ENCODE measurements at places on chromosomes 11 and 22.
A peak's percentile ranks its signal among the peaks of the same experiment; 100 is the strongest.

DNA sequence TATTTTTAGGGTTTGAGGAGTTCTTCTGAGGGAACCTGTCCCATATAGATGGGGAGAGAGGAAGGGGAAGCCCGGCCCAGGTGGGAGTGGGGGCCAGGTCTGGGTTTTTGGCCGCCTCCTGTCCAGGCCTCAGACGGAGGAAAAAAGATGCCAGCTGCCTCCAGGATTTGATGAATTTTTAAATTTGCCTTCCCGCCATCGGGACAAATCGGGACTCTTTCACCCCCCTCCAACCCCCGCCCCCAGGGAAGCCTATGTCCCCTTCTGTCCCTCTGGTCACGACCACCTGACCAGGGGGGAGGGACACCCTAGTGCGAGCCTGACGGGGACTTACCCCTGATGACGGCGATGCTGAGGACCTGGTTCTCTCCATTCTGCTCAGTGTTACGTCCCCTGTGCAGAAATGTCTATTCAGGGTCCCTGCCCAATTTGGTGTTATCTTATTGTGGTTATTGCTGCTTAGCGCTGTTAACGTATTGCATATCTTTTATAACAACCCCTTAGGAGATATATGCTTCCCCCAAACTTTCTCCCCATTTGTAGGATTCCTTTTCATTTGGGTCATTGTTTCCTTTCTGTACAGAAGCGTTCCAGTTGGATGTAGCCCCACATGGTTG is 115.9 kb upstream of the GRK3 start:
- no peak for DNase-seq

DNA sequence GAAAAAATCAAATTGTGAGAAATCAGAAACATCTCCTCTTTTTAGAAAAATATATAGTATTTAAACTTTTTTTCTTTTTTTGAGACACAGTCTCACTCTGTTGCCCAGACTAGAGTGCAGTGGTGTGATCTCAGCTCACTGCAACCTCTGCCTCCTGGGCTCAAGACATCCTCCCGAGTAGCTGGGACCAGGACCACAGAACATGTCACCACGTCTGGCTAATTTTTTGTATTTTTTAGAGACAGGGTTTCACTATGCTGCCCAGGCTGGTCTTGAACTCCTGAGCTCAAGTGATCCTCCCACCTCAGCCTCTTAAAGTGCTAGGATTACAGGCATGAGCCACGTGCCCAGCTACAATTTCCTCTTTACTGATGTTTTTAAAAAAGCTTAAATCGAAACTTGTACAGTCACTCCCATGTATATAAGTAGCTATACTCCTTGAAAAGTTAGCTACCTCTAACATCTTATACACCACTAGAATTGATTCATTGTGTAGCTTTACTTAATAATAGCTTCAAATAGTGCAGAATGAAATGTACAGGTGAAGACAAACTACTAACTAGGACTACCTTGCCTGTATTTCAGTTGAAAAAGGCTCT is 10.3 kb downstream of the EIF4G2 start:
- DNase-seq: no peak

- DNase-seq: no peak
These were observed 27.6 kb upstream of the ARL14EP start for GRCh38 chr11:30295178-30295885.

- no peak for DNase-seq
These were observed 37.6 kb upstream of the LDLRAD3 start for GRCh38 chr11:35906277-35906661.

- no peak for DNase-seq
These were observed 8.6 kb downstream of the MCAT start for GRCh38 chr22:43134553-43134952.

DNA sequence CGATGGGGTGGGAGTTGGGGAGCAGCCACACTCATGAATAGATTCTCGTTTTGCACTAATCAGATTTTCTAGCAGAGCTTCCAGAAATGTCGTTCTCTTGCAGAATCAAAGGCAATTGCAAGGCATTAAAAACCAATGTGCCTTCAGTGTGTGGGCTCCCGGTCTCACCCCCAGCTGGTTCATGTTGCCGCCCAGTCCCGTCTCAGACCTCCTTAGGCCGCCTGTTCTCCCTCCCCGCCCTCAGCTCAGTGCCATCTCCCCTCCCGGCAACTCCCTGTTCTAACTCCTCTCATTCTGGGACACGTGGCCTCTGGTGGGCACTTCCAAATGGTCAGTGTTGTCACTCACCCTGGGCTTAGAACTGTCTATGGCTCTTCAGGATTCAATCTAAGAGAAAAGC is 42.5 kb upstream of the SMIM38 start:
- DNase-seq: no peak

DNA sequence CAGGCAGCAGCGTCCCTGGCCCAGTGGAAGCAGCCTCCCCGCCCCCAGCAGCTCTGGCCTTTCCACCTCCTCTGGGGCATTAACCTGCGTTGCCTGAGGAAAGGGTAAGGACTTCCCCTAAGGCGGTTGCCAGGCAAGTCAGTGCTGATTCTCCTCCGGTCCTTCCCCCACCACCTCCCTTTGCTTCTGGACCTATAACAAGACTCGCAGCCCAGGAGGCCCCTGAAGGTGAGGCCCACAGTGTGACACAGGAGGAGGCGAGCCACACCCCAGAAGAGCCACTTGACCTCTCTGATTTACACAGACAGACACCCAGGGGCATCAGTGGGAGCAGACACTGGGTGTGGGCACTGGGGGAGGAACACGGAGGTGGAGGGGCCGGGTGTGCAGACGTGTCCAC is 35.4 kb downstream of the ASCL2 start:
- DNase-seq: no peak

GRCh38 chr11:46275964-46276641 is 1.4 kb upstream of the CREB3L1 start:
- no peak for DNase-seq

DNA sequence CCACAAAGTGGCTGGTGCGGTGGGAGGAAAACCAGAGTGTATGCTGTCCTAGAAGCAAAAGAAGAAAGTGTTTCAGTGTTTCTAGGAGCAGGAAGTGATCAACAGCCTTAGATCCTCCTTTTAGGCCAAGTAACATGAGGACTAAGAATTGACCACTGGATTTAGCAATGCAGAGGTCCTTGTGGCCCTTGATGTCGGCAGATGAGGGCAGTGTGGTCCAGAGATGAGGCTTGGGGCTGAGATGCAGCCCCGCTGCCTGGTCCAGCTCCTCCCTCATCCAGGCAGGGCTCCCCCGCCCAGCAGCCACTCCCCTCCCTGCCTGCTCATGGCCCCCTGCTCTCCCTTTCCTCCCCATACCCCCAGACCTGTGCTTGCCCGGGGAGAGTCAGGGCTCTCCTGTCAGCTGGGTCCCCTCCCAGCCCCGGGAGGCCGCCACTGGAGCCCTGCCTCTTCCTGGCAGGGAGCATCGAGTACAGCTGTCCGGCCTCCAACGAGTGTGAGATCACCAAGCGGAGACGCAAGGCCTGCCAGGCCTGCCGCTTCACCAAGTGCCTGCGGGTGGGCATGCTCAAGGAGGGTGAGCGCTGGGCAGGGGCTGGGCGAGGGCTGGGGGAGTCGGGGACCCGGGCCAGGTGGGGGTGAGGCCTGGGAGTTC is 3.7 kb downstream of the TRMT112 start:
- DNase-seq: peak; percentile 31

GRCh38 chr11:82462608-82463242 is 270.9 kb downstream of the FAM181B start:
- no peak for DNase-seq

DNA sequence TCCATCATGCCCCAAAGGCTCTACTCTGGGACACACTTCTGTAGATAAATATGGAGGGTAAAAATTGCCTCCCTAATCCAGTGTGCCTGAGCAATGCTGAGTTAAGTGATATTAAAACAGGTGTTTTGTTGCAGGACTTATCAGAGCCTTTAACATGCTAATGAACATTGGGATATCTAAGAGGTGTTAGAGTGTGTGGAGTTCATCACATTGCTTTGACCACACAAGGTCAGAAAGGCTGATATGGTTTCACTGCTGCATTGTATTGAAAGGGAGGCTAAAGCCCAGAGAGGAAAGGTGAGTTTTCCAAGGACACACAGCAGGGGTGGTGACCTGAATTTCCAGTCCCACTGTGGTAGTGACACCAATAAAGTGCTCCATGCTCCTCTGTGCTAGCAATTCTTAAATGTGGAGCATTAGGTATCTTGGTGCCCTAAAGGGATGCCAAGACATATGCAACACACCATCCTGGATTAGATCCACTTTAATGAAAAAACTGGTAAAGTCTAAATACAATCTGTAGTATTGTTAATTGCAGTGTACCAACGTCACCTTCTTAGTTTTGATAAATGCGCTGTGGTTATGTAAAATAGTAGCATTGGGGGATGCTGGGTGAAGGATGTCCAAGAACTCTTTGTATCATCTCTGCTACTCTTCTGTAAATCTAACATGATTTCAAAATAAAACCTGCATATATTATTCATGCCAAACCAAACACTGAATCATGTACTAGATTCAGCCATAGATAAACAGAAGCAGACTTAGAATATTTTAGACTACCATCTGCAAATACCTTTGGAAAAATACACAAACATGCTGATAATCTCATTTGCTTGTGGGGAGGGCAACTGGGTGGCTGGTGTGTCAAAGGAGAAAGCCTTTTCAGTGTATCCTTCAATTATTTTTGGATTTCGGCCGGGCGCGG is 45.8 kb downstream of the MIAT start:
- DNase-seq: no peak
